ENCODE measurements at places on chromosomes 2 and 18. TPM values are rescaled to one million over a fixed set of nuclear protein-coding genes. Genes with fewer than 3 reads are reported as not detected.

RPRM gene
- total RNA-seq, result not detected

UGT1A4 gene
- total RNA-seq, result not detected

KIF3C gene
- total RNA-seq, result 46.7 TPM

RBM43 gene
- total RNA-seq, result 3.9 TPM

VIL1 gene
- 0.16 TPM for total RNA-seq

RBKS gene
- total RNA-seq, result 8.8 TPM

CCDC74B gene
- total RNA-seq, result 6.1 TPM

TSPYL6 gene
- total RNA-seq, result not detected
